ENCODE measurements at places on chromosomes 12 and 14.
A peak's percentile ranks its signal among the peaks of the same experiment; 100 is the strongest.

DNA sequence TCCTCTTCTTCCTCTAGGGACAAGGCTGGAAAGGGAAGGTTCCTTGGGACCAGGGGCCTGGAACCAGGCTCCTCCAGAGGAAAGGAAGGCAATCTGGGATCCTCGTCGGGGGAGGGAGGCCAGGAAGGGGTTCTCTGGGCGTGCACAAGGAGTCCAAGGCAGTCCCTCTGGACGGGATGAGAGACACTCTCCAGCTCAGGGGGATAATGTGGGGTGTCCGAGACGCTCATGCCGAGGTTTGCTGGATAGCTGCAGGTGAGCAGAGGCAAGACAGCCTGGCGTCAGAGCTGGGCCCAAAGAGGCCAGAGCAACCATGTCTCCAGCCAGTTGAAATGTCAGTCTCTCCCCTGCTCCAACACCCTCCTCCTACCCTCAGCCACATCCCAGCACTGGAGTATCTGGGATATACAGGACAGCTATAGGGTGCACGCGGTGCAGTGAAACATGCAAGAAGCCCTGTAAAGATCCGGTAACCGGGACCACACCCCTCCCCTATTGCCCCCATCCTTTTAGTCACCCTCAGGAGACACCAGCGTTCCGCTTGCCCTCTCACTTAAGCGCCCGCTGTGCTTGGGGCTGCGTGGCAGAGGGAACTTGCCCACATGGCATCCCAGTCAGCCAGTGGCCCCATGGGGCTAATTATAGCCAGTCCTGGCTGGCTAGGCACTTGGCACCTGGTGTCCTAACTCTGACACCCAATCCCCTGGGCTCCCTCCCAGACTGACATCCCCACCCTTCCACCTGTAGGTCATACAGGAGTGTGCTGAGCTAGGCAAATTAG lies at the start of gene KLHL33:
TSS of gene KLHL33 (minus strand) at position 585 of the 781 bp plus-strand sequence. CDS start at position 230, 355 bp downstream.
- peak within 1 kb of the TSS; percentile 52 for H3K27ac ChIP-seq
- DNase-seq: no peak
- peaks cover 14% of the 10 kb centered on the region for H3K4me1 ChIP-seq
- H3K4me3 ChIP-seq: peak within 1 kb of the TSS; percentile 40
- no peaks in the 10 kb centered on the region for H3K36me3 ChIP-seq

DNA sequence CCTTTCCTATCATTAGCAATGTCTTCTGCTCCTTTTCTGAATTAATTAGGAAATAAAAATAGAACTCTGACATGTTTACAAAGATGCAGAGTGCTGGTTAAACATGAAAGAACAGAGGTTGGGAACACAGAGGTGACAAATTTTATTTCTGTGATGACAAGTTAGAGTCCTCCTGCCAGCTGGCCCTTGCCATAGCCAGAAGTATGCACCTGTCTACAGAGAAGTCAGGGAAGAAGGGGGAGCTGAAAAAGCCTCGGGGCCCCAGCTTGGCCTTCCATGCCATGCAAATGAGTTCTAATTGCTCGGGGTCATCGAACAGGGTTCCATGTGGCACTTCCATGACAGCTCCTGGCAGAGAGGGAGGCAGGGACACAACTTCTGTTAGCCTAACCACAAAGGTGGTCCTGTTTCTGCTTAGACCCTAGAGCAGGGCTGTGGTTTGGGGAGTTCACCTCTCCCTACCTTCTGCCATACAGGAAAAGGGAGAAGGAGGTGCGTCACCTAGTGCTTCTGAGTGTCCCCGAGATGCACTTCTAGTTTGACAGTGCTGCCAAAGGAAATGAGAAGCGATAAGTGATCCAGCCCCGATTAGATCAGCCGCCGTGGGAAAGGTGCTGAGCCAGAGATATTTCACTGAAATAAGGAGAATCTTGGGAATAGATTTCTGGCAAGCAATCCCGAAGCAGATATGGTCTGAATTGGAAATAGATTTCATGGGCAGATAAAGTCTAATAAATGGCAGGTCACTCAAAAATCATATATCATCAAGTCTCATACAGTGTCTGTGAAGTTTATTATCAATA lies 155.8 kb upstream of the FOXN3 start:
- DNase-seq: no peak
- H3K4me3 ChIP-seq: no peak overlapping the region
- no peaks in the 10 kb centered on the region for H3K27me3 ChIP-seq
- H3K36me3 ChIP-seq: no peaks in the 10 kb centered on the region
- H3K4me1 ChIP-seq: peaks cover 16% of the 10 kb centered on the region

DNA sequence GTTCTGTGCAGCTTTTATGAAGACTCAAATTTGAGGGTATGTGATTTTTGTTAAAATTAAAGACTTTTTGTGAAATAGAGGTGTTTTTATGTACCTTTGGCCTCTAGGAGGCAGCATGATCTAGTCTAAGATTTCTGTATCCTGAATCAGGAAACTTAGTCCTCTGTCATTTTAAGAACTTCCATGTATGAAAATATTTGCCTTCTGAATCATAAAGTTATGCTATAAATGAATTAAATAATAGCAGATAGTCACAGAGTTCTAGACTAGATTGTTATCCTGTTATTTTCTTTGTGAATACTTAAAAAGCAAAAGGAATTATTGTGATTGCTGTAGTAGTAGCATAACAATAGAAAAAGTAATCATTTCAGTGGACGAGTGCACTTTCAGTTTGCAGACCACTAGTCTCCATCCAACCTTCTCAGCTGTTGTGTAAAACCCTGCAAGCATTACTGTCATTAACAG lies 56.3 kb downstream of the FGD4 start:
- H3K27me3 ChIP-seq: no peaks in the 10 kb centered on the region
- peak overlapping the region; percentile 46 for H3K4me3 ChIP-seq
- DNase-seq: peak; percentile 71
- H3K27ac ChIP-seq: peak overlapping the region; percentile 75
- peaks cover 27% of the 10 kb centered on the region for H3K4me1 ChIP-seq

DNA sequence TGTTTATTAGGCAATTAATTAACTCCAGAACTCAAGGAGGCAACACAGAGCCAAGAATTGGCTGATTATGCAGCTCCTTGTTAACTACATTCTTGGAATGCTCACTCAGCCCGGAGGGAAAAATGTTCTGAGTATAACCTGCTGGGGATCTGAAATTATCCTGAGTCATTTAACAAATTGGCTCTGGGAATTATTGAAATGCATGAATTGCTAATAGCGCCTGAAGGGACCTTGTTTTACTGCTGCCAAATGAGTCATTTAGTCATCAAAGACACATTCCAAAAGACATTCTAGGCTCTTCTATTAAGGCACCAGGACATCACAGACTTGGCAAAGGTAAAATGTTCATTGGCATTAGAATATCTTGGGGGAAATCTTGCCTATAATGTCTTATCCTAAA lies 13.0 kb downstream of the TMEM52B start:
- no peak for DNase-seq
- H3K27ac ChIP-seq: no peak overlapping the region
- no peak overlapping the region for H3K4me3 ChIP-seq
- no peaks in the 10 kb centered on the region for H3K27me3 ChIP-seq

DNA sequence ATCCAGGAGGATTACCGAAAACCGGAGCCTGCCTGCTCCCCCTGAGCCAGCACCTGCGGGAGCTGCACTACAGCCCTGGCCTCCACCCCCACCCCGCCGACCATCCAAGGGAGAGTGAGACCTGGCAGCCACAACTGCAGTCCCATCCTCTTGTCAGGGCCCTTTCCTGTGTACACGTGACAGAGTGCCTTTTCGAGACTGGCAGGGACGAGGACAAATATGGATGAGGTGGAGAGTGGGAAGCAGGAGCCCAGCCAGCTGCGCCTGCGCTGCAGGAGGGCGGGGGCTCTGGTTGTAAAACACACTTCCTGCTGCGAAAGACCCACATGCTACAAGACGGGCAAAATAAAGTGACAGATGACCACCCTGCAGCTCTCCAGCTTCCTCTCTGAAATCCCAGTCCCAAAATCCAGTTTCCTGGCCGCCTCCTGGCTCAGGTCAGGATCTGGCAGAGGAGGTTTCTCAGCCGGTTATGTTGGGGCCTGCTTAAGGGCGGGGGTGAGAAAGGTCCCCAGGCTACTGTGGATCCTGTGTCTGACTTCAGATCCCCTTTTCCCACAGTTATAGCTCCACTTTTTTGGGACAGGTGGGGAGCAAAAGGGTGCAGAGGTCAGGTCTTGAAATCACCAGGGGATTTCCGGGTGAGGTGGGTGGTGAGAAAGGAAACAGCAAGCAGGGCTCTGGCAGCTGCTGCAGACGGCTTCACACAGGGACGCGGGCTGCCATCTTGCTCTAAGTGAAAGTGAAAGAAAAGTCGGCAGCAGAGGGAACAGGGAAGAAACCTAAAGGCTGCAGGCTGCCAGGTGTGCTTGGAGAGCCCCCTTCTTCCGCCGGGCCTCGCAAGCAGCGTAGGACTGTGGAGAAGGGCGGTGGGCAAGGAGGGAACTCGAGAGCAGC lies at the start of gene TAPBPL:
TSS of gene TAPBPL (plus strand) at position 695 of the 897 bp plus-strand sequence. CDS start 207 bp downstream, outside the sequence.
- H3K36me3 ChIP-seq: peaks cover 37% of the 10 kb centered on the region
- DNase-seq: peak; percentile 90
- peak within 1 kb of the TSS; percentile 95 for H3K27ac ChIP-seq

- H3K36me3 ChIP-seq: no peaks in the 10 kb centered on the region
- peak; percentile 33 for DNase-seq
- H3K4me3 ChIP-seq: peak overlapping the region; percentile 97
- no peaks in the 10 kb centered on the region for H3K27me3 ChIP-seq
Measured at GRCh38 chr12:12717586-12718380, 615 bp downstream of the CDKN1B start.

GRCh38 chr12:89468017-89468416 lies 56.6 kb downstream of the GALNT4 start:
- H3K27me3 ChIP-seq: no peaks in the 10 kb centered on the region
- DNase-seq: no peak
- no peaks in the 10 kb centered on the region for H3K36me3 ChIP-seq
- no peak overlapping the region for H3K4me3 ChIP-seq

DNA sequence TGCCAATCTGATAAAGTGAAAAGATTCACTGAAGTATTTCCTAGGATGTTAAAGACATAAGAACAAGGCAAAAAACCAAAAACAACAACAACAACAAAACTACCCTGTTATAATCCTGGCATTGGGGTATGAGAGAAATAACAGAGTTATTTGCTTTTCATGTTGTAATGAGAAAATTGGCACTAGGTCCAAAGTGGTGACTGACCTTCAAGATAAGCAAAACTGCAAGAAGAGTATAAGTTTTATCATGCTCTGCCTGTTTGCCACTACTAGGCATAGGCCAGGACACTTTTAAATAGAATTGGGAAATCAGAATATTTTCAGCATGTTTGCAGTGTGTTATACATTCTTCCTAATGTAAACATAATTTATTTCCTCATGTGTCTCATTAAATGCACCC lies 140.1 kb upstream of the CPM start:
- DNase-seq: no peak
- no peaks in the 10 kb centered on the region for H3K27me3 ChIP-seq
- no peak overlapping the region for H3K4me3 ChIP-seq
- H3K36me3 ChIP-seq: no peaks in the 10 kb centered on the region

- H3K27ac ChIP-seq: no peak overlapping the region
- no peak overlapping the region for H3K4me3 ChIP-seq
- H3K4me1 ChIP-seq: no peaks in the 10 kb centered on the region
- H3K36me3 ChIP-seq: no peaks in the 10 kb centered on the region
- DNase-seq: no peak
Measured at GRCh38 chr12:60926256-60926655, 1330.4 kb downstream of the SLC16A7 start.

DNA sequence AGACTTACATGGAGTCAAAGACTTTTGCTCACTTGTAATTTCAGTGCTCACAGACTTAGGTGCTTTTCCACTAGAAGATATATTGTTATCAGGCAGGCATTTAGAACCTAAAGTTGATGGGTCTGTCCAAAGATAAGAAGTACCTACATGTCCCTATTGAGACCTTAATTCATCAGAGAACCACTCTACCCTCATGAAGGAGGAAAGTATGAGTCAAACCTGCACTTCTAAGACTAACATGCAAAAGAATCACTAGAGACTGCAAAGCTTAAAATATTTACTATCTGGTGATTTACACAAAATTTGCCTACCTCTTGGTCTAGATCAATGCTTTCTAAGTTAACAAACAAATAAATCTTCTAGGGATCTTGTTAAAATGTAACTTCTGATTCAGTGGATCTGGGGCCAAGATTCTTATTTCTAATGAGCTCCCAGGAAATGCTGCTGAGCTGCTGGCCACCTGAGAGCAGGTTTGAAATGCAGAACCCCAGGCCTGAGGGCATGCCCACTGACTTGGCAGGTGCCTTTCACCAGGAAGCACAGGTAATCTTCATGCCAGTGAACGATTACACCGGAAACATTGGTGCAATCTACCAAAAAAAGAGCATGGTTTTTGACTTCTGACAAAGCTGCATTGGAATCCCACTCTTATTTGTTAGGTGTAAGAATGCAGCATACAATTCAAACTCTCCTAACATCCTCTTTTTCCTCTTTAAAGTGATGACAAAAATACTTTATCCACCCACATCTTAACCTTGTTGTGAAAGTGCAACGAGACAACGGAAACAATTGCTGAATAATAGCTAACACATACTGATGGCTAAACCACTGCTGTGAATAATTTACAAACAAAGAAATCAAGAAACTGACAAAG lies 214.2 kb downstream of the ADAMTS20 start:
- DNase-seq: no peak
- H3K4me3 ChIP-seq: no peak overlapping the region
- no peaks in the 10 kb centered on the region for H3K36me3 ChIP-seq
- H3K27me3 ChIP-seq: no peaks in the 10 kb centered on the region

- no peak for DNase-seq
- no peak overlapping the region for H3K4me3 ChIP-seq
- no peaks in the 10 kb centered on the region for H3K27me3 ChIP-seq
- H3K27ac ChIP-seq: no peak overlapping the region
- peaks cover 86% of the 10 kb centered on the region for H3K36me3 ChIP-seq
- H3K4me1 ChIP-seq: no peaks in the 10 kb centered on the region
Measured at GRCh38 chr12:57176846-57177245, 29.4 kb upstream of the LRP1-AS start.

- peaks cover 40% of the 10 kb centered on the region for H3K36me3 ChIP-seq
- no peak overlapping the region for H3K4me3 ChIP-seq
- H3K27me3 ChIP-seq: no peaks in the 10 kb centered on the region
- H3K4me1 ChIP-seq: peaks cover 12% of the 10 kb centered on the region
- DNase-seq: no peak
Measured at GRCh38 chr14:36315159-36315853, 5.1 kb downstream of the MBIP start.

- no peak for DNase-seq
- no peak overlapping the region for H3K4me3 ChIP-seq
- no peaks in the 10 kb centered on the region for H3K36me3 ChIP-seq
- H3K4me1 ChIP-seq: no peaks in the 10 kb centered on the region
- H3K27me3 ChIP-seq: no peaks in the 10 kb centered on the region
Measured at GRCh38 chr12:76720068-76720467, 43.8 kb upstream of the ZDHHC17 start.

DNA sequence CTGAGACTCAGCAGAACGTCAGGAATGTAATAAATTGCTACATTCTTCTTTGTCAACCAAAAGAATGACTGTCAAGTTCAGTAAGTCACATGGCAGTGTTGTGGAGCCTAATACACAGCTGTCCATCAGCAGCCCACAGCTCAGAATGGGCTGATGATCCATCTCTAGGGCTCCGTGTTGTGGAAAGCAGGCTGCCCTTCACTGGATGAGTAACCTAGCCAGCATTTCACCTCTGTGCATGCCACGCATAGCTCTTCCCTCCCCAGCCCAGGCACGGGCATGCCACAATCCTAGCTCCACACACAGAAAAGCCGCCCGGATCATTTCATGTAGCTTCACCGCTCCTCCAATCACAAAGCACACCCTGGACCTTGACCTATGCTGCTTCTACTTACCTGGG lies 878.0 kb upstream of the TMEM132C start:
- peaks cover 41% of the 10 kb centered on the region for H3K27me3 ChIP-seq
- no peak overlapping the region for H3K27ac ChIP-seq
- H3K36me3 ChIP-seq: no peaks in the 10 kb centered on the region
- no peak overlapping the region for H3K4me3 ChIP-seq
- no peak for DNase-seq
